ENCODE measurements at places on chromosomes 11 and 22.
A peak's percentile ranks its signal among the peaks of the same experiment; 100 is the strongest.

DNA sequence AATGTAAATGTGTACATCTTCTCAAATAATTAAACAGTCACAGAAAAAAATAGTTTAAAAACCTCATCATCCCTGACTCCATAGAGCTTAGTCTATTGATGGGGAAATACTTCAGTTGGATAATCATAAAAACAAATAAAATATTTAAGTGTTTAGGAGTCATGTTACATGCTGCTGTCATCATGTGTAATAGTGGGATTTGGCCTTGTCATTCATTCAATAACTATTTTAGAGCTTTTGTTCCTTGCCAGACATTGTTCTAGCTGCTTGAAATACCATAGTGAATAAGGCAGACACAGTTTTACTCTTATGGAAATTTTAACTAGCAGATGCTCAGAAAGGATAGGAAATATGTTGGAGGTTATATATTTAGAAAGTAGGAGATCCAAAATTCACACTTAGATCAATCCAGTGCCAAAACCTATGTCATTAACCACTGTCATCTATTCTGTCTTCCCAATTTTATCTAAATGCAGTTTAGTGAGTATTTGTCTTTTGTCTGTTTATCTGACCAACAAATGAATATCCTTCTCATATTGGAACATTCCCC lies 324.7 kb downstream of the CASP12 start:
- DNase-seq: peak; percentile 91

DNA sequence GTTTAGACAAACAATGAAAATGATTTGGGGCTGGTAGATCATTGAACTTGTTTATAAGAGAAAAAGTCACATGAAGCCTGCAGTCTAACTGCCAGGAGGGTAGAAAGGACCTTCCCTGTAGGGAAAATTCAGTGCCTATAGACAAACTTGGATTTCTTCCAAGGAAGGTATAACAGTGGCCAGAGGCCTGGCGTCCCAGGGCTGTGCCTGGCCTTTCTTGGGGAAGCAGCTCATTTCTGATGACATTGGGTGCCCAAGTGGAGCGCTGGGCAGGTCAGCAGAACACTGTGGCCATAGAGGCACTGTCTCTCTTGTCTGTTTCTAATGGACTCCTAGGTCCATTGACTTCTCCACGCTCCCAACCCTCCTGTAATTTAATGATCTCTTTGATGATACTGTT lies 6.6 kb upstream of the FXYD6 start:
- DNase-seq: no peak

GRCh38 chr11:121544956-121545355 lies 92.2 kb upstream of the SORL1-AS1 start:
- DNase-seq: no peak

DNA sequence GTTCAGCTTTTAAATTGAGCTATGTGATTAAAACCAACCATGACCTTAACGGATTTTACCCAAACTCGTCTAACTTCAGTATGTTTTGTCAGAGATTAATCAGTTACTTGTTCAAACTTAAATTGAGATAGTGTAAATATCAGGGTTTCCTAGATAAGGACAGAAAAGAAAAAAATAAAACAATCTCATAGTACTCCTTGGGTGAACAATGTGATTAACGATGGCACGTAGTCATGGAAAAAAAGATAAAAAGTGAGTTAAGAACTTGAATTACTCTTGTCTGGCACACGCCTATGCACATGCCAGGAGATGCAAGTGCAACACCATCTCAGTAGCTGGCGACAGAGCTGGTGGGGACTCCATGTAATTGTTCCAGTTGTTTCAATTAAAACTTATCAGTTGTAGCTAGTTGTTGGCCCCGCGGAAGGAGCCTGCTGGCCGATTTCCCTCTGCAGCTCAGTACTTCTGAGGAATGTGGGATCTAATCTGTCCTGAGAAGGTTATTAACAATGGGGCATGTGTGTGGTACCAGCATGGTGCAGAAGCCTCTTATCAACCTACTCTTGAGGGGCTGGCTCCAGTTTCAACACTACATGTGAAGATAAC lies 3.0 kb downstream of the RASSF10 start:
- no peak for DNase-seq

DNA sequence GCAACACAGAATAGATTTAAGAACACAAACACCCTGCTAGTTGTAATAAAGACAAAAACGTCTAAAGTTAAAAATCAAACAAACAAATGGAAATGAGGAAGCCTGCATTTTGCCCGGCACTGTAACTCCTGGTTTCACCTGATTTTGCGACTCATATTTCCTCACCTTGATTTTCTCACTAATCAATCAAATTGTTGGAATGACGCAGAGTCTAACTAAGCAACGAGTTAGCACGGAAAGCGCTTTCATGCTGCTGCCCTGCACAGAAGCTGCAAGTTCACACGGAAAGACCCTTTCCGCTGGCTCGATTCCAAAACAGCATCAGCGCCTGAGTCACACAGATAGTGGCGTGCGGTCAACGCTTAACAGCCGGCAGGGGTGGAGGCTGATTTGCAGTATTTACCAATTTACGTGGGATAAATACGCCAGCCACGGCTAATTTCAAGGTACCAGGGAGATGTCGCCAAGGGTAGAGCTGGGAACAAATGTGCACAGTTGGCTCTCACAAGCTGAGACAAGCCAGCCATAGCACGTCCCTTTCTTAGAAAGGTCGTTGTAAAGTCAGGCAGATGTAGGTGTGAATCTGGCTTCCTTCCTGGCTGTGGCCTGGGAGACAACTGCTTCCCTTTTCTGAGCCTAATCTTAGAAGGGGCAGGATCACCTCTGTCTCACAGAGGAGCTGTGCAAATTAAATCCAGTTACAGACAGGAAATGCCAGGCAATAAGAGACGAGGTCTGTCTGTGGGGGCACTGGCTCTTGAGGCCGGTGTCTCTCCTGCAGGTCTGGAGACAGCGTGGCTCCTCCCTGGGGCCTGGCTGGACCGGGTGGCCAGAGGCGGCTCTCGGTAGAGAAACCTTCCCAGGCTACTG lies 76.9 kb upstream of the TTLL12 start:
- peak; percentile 86 for DNase-seq

- peak; percentile 96 for DNase-seq
Observed at GRCh38 chr22:37330200-37331033, 48.1 kb downstream of the CYTH4 start.

DNA sequence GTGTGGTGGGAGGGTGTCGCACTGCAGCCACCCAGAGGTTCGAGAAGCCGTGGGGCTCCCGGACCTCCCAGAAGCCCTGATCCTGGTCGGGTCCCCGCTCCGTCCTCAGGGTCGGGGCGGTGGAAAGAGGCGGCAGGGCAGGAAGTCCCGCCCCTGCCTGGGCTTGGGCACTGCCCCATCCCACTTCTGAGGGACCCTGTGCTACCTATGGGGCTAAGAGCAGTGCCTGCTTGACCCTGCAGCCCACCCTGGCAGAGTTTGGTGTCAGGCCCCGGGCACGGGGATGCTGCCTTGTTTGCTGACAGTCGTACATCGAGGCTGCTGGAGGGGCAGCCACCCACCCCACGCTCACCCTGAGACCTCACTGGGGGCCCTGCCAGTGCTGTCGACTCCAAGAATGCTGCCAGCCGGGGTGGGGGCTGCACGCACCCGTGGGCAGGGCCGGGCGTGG lies 19.4 kb downstream of the RNH1 start:
- DNase-seq: no peak

DNA sequence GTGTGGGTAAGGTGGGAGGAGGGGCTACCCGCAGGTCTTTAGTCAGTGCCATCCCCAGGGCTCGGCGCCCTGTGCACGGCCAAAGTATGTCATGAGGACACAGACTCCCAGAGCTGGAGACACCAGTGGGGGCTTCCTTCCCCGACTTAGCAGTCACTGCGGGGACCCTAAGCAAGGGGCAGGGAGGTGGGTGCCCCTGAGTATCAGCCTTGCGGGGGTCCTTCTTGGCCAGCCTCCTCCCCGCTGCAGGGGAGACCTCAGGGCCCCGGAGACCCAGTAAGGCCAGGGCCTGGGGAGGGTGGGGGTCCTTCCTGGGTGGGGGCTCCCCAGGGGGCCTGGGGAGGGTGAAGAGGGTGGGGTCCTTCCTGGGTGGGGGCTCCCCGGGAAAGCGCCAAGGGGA lies 673.8 kb downstream of the BRD1 start:
- DNase-seq: no peak

- DNase-seq: no peak
Observed at GRCh38 chr11:122788781-122789535, 49.3 kb upstream of the CRTAM start.

GRCh38 chr11:30002157-30002785 lies 14.6 kb downstream of the KCNA4 start:
- no peak for DNase-seq

- no peak for DNase-seq
Observed at GRCh38 chr11:110455718-110456117, 26.0 kb downstream of the FDX1 start.

DNA sequence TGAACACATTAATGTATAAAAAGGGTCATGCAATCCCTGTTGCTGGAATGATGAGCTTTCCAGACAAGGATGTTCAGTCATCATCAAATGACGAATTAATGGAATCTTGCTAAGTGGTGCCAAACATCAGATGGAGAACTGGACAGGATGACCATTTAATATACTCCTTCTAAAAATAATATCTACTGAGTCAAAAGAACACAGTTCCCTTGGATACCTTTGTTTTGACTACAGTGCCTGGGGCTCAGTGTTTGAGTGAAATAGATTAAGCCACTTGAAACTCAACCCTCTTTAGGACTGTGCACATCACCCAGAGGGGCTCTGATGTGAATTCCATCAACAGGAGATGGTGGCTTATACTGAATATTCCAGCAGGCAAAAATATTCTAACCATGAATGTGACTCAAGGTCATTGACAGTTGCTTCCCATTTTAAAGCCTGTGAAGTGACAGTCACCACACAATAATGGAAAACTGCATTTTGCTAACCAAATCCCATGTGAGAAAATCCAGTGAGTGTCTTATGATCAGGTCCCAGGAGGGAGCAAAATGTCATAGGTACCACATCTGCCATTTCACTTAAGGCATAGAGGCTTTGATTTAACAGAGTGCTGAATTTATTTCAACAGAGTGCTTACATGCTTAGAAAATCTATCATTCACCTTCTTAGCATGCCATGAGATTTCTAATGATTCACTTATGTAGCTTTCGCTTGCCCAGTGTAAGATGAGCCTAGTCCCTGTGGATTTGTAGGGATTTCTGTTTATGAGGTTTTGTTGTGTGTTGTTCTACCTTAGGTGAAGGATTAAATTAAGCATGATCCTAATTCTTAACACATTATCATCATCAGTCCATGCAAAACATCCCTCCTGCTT lies 41.3 kb upstream of the SLN start:
- no peak for DNase-seq

- no peak for DNase-seq
Observed at GRCh38 chr22:40463683-40464082, 93.3 kb downstream of the SGSM3 start.

DNA sequence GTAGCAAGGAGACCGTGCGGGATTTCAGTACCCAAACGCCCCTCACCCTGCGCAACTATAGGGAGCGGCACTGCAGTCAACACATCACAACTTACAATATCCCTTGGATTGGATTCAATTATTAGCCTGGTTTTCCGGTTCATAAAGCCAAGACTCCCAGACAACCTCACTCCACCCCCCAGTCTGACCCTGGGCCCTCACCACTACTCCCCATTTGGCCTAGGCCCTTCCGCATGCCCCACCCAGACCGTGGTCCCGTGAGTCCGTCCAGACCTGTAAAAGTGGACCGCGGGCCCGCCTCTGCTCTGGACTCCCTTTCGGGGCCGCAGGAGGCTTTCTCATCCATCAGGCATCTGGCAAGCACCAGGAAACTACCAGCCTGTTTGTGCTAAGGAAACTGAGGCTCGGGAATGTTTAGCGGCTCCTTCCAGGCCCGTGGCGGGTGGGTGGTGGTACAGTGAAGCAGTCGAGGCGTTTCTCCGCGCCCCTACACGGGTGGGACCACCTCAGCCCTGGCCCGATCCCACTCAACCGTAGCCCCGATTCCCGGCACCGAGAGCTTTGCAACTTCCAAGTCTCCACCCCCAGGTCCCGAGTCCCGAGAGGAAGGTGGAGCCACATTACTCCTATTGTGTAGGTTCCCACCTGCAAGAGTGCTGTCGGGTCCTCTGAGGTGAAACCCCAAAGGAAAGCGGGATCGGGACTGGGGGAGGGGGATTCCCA lies 679 bp upstream of the DPP3 start:
- peak; percentile 49 for DNase-seq

DNA sequence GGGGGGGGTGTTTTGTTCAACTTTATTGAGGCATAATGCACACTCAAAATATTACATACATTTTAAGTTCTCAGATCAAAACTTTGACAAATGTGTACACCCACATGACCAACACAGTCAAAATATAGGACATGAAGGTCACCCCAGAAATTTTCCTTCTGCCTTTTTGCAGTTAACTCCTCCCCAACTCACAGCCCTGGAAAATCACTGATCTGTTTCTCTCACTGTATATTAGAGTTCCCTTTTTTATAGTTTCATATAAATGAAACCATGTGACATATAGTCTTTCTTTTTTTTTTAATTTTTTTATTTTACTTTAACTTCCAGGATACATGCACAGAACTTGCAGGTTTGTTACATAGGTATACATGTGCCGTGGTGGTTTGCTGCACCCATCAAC lies 4.6 kb downstream of the TMPRSS5 start:
- DNase-seq: no peak

GRCh38 chr22:23274146-23274526 lies 93.8 kb downstream of the BCR start:
- no peak for DNase-seq

DNA sequence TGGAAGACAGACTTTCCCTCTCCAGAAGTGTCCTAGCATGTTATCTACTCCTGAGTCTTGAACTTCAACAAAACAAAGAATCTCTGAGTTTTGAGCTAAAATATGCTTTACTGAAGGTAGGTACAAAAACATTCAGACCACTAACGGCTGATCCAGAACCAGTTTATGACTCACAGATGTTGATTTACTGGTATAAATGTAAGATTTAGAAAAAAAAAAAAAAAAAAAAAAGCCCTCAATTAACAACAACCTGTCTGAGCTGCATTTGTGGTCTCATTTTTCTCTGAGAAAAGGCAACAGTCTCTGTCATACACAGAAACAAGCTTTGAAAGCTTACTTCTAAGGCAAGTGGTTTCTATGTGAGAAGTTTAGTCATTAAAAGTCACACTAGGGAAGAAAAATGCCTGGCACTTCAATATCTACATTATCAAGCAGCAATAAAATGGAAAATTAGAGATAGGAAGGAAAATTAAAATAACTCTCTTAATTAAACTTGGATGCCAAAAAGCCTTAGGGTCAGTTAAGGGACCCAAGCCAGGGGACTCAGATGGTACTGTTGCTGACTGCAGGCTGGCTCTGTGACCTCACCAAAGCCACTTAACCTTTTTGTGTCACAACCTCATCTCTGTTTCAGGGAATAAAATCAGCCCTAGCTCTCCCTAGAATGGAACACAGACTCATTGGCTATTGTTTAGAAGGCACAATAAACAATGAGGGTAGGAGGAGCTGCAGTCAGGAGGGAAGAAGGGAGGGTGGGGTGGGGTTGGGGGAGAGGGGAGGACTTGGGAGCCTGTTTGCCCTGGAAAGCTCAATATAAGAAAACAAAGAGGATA lies 61.7 kb downstream of the ETS1 start:
- peak; percentile 72 for DNase-seq

GRCh38 chr22:30574997-30575671 lies 669 bp upstream of the GAL3ST1 start:
- DNase-seq: no peak
